T-helper 2 cell treated with Interferon-gamma antibody and Interleukin-4, amounts not matched to agents 5 μg/mL and 100 μg/mL, for 36 hours (primary cell): ENCODE measurements at places on chromosomes 1 and 21.

GRCh38 chr1:112881742-112882127 lies 74.3 kb downstream of the SLC16A1 start:
- no peak for DNase-seq

DNA sequence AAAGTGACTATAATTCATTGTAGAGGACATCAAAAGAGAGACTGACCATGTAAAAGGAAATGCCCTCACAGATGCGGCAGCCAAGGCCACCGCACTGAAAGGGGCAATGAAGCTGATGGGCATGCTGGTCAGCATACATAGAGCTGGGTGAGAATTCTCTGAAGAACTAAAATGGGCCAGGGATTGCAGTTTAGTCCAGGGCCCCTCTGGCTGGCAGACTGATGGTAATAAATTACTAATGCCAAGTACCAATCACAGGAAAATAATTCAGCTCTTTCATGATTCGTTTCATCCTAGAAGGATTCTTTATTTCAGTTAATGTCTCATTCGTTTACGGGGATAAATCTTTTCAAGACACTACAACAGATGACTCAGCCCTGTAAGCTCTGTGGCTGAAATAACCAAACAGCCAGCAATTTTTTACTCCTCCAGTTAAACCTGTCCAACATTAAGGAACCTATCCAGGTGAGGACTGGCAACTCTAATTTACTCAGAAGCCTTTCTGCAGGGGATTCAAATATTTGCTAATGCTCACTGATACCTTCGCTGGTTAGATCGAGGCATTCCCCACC lies 56.9 kb upstream of the MAP1LC3C start:
- DNase-seq: no peak

DNA sequence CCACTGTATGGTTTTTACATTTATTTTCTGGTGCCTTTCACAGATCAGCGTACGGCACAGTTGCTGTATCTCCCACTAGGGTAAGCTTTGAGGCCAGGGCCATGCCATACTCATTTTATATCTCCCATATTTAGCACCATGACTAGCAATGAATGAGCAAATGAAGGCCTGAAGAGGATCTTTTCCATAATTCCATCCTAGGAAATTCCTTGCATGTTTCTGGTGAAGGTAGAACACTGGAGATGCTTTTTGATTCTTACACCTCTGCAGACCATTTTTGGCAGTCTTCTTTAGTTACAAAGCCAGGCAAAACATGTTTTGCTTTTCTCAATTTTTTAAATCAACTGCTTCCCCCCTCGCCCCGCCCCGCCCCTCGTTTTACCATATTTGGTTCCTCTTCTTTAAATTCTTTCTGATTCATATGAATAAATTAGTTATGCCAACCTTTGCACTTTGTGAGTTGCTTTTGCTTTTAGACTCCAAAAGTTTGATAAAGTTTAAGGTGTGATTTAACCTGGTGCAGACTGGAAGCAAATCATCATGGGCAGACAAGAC lies 78.9 kb upstream of the AK4 start:
- DNase-seq: no peak

DNA sequence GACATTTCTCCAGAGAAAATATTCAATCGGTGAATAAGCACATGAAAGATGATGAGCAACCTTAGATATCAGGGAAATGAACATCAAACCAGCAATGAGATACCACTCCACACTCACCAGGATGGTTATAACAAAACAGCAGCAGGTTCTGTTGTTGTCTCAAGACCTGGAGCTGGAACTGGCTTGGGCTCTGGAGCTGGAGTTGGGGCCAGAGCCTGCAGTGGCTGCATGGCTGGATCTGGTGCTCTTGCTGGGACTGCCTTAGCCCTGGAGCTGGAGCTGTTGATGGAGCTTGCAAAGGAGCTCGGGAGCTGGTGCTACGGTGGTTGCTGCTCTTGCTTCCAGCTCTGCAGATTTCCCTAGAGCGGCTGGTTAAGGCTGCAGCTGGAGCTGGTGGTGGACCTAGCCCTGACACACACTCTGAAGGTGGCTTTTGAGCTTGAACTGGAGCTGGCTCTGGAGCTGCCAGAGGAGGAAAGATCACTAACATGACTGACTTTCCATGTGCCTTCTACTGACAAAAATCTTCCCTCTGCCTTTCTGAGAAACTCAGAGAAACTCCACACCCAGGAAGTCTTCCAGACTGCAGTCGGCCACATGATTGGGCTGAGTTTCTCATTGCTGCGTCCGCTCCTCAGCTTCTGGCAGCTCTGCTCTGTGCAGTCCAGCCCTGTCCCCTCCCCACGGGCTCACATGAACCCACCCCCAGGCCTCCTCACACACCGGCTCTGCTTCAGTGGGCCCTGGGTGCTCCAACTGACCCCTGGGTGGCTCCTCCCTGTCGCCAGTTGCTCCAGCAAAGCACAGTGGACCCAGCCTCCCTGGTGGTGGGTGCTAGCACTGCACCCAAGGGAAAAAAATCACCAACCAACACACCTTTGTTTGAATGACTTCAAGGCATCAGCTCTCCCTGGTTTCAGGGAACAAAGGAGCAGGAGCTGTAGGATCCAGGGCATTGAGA lies 139.1 kb upstream of the FMN2 start:
- no peak for DNase-seq

GRCh38 chr1:31541194-31541593 lies 35.1 kb upstream of the TINAGL1 start:
- no peak for DNase-seq

DNA sequence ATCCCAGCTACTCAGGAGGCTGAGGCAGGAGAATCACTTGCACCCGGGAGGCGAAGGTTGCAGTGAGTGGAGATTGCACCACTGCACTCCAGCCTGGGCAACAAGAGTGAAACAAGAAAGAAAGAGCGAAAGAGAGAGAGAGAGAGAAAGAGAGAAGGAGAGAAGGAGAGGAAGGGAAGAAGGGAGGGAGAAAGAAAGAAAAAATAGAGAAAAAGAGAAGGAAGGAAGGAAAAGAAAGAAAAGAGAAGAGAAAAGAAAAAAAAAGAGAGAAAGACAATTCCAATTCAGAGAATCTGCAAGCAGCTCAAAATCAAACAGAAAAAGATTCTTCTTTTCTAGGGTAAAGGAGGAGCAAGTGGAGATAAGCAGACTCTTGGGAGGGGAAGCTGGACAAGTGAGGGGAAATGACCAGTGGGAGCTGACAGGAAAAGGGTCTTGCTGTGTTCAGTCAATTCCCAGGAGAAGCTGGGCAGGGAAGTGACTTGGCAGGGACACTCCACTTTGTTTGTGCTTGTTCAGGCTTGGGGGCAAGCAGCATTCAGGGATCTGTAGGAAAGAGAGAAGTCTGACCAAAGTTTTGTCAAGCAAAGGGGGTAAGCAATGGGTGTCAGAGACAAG lies 3.6 kb upstream of the CAPN2 start:
- DNase-seq: no peak
